Mesothelial cell of epicardium (in vitro differentiated cells): ENCODE measurements at places on chromosomes 6 and 20. TPM values are rescaled to one million over a fixed set of nuclear protein-coding genes. Genes with fewer than 3 reads are reported as not detected.

Gene DTD1
- total RNA-seq, result 22.2 to 25.7 TPM (median 23.7 TPM) in 3 replicates

Gene VGLL2
- not detected in 3 replicates for total RNA-seq

Gene LTB
- 0.32 TPM in 1 of 3 replicates, not detected in the others for total RNA-seq

Gene ADGRF1
- 1.4 to 2.2 TPM (median 1.6 TPM) in 3 replicates for total RNA-seq

Gene MLIP
- 0.27 to 1.0 TPM (median 0.78 TPM) in 3 replicates for total RNA-seq

Gene ADGB
- not detected in 3 replicates for total RNA-seq
